NCI-H187 (cell line): ENCODE measurements at places on chromosomes 2 and 18.
A peak's percentile ranks its signal among the peaks of the same experiment; 100 is the strongest.

DNA sequence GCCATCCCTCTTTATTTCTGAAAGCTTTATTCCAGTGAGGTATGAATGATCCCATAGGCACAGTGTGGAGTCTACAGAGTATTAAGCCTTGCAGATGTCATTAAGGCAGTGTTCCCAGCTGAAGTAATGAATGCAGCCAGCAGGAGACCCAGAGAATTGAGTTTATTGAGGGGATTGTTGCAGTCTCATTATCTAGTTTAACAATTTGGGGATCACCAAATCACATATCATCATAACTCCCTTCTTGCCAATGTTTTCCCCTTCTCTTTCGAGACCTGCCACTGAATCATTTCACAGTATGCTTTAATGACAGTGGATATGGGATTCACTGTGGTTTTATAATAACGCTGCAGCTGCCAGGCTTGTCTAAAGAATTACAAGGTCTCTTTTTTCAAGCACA is 249.3 kb upstream of the FSHR start:
- DNase-seq = no peak

DNA sequence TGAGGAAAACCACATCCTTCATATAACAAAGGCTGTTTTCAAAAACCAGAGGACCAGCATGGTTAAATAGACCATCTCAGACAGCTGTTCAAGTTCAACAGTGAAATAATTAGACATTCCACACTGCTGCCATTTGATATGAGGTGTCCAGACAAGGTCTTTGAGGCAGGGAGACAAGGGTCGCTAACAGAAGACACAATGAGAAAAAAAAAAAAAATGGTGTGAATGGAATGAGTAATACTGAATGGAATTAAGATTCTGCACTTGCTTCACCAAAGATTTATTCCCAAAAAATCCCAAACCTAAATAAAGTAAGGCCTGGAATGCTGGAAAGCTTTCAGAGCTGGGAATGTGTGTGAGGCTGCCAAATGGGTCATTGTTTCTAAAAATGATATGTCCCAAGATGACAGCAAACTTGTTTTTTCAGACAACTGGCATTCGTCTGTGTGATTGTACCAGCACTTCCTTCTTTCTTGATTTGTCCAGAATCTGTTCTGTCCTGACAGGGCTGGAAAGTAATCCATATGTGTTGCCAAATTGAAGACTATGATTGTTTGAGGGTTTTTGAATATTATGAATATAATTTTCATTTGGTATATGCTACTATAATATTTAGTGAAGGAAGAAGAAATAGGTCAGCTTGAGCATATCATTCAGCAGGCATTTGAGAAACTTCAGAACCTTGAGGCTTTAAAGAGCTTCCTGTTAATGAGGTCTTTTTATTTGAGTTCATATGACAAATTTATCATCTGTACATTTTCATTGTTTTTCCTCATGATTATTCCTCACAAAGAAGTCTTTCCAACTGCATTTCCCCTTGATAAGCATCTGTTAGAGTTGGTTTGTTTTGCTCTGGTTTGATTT is 85.2 kb upstream of the ITGA4 start:
- DNase-seq = no peak

- DNase-seq = no peak
Measured at GRCh38 chr2:2849464-2850217, 518.6 kb upstream of the MYT1L start.

- DNase-seq = no peak
Measured at GRCh38 chr2:61543062-61543461, 4.9 kb upstream of the XPO1 start.

GRCh38 chr2:23762141-23762540 is 164.8 kb downstream of the ATAD2B start:
- DNase-seq = no peak

GRCh38 chr2:11155381-11156035 is at the start of gene SLC66A3:
SLC66A3 (plus strand) TSS chr2:11155467; CDS start chr2:11155547, 80 bp downstream.
- DNase-seq = peak; percentile 97

GRCh38 chr2:109736177-109736827 is 57.8 kb upstream of the RGPD5 start:
- DNase-seq = no peak

DNA sequence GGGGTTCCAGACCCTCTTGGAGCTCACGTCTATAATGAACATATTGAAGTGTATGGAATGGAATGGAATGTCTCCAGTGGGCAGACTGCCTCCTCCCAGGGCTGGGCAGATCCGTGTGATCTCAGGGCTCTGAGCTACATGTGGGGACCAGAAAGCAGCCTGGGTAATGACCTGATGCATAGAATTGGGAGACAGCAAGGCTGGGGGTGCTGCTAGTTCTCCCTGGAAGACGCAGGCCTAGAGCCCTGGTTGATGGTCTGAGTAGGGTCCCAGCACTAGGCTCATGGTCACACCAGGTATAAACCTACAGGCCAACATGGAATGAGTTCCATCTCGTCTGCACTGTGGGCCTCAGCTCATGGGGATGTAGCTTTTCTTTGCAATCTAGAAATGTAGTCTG is 46.7 kb downstream of the ACAA2 start:
- DNase-seq = no peak

DNA sequence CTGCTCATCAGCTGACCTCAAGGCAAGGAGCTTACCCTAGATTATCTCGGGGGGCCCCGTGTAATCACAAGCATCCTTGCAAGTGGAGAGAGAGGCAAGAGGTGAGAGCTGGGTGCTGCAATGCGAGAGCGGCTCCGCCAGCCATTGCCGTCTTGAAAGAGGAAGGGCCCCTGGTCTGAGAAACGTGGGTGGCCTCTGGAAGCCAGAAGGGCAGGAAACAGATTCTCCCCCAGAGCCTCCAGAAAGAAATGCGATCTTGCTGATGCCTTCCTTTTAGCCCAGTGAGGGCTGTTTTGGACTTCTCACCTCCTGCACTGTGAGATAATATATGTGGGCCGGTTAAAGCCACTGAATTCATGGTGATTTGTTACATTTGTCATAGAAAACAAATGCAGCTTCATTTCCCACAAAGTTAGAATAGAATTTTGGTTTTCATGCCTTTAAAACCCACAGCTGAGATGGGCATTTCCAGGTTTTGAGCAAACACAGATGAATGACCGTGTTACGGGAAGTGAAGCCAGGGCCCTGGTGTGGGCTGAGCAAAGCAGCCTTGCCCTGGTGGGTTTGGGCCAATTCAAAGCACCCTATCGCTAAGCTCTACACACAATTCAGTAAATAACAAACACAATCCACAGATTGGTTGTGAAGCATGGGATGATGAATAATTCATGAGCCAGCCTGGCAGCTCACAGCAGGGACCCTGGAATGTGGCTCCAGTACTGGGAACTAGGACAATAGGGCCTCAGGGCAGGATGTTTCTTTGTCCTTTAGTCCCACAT is 319.9 kb upstream of the HS6ST1 start:
- DNase-seq = no peak

- DNase-seq = no peak
Measured at GRCh38 chr2:10753876-10754275, 32.4 kb downstream of the ATP6V1C2 start.

GRCh38 chr2:8217468-8218030 is 464.3 kb upstream of the ID2 start:
- DNase-seq = no peak

GRCh38 chr18:2146092-2146491 is 425.2 kb downstream of the METTL4 start:
- no peak for DNase-seq

- no peak for DNase-seq
Measured at GRCh38 chr2:152464851-152465470, 130.0 kb downstream of the FMNL2 start.

DNA sequence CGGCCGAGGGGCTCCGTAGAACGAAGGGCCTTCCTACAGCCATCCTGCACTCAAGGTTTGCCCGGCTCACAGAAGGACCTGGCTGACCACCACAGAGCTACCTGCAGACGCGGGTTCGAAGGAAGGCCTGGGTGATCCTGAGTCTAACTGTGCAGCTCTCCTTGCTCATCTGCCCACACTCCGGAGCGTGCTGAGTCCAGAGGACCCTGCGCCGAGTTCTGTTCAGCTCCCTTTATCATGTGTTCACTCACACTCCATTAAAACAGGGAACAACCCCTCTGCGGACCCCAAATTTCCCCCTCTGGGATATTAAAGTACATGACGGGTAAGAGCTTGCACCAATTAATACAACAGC is 138.3 kb downstream of the PXDN start:
- no peak for DNase-seq

DNA sequence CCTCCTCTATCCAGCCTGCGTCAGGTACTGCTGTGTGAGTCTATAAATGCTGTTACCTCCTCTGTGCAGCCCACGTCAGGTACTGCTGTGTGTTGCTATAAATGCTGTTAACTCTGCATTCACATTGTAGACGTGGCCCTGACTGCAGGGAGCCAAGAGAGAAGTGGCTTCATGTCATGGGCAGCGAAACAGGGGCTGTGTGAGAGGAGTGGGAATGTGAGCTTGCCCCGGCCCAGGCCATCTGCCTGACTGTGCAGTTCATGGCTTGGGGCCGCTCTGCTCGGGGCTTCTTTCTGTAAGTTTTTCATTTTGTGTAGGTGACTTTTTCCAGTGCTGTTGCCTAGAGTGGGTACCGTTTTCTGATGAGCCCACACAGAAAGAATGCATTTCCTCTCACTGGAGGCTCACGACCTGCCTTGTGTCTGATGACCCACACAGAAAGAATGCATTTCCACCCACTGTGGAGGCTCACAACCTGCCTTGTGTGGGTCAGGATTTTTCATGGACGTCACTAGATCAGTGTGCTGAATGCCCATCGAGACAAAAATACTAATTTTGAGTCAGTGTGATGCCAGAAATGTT is 104.5 kb downstream of the SNTG2 start:
- no peak for DNase-seq

DNA sequence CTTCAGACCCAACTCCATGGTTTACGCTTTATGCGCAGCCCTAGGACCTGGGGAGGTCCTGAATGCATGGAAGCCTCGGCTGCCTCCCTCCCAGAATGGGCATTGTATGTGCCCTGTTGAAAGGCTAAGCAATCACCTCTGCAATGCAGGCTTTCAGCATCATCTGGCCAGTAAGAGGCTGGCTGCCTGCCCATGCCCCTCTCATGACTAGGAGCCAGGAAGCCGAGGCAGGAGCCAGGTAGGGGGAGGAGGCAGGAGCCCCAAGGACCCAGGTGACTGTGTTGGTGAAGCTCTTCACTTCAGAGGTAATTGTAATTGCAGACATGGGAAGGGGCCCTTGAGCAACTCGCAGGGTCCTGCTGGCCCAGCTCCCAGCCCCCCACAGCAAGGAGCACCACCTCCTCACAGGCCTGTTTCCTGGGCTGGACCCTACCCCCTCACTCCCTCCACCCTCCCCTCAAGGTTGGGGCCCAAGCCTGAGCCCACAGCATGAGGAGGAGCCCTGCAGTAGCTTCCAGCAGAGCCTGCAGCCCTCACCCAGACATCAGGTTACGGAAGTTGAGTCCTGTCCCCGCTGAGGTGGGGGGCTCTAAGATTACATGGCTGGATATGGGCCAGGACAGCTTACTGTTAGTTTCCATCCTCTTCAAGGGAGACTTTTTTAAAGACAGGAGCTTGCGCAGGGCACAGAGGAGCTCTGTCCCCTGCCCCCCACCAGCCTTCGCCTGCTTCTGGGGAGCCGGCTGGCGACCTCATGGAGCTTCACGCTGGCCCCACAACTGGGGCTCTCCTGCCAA is 21.9 kb downstream of the CRACDL start:
- peak; percentile 64 for DNase-seq

- no peak for DNase-seq
Measured at GRCh38 chr2:187434342-187434785, 13.7 kb downstream of the CALCRL start.

GRCh38 chr2:68870215-68870614 is 982 bp downstream of the BMP10 start:
- DNase-seq = no peak

GRCh38 chr18:8783994-8784530 is 78.7 kb downstream of the MTCL1 start:
- DNase-seq = no peak
